Heart left ventricle (tissue), 16 donors: ENCODE measurements at places on chromosomes 3 and 15.

GRCh38 chr15:101808201-101808600, 3.8 kb upstream of the OR4F15 start:
- no peak for DNase-seq
- H3K27ac ChIP-seq = no peak overlapping the region
- no peaks in the 10 kb centered on the region for H3K36me3 ChIP-seq
- H3K4me1 ChIP-seq = no peaks in the 10 kb centered on the region
- H3K4me3 ChIP-seq = no peak overlapping the region

- no peak overlapping the region for H3K4me3 ChIP-seq
- H3K27ac ChIP-seq = no peak overlapping the region
- no peak for DNase-seq
- H3K27me3 ChIP-seq = no peaks in the 10 kb centered on the region
- H3K36me3 ChIP-seq = no peaks in the 10 kb centered on the region
- H3K4me1 ChIP-seq = no peaks in the 10 kb centered on the region
Observed at GRCh38 chr3:150118219-150118618, 147.5 kb upstream of the PFN2 start.

DNA sequence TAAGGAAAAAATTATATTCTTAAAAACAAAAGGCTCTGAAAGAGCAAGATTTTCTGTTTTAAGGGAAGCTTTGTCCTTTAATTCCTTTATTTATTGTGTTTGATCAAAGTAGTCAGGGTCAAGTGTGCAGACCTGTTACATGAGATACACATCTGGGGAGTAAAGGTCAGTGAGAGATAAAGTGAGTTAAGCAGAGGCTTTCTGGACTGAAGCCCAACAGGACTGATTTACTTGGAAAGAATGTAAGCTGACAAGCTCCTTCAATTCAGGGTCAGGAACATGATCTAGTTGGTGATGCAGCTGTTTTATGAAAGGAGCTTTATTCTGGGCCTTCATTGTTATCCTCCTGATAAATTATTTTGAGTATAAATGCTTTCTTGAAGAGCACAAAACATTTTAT, 20.7 kb upstream of the OTOL1 start:
- H3K36me3 ChIP-seq = no peaks in the 10 kb centered on the region
- H3K27ac ChIP-seq = no peak overlapping the region
- no peak overlapping the region for H3K4me3 ChIP-seq
- H3K27me3 ChIP-seq = no peaks in the 10 kb centered on the region
- no peaks in the 10 kb centered on the region for H3K4me1 ChIP-seq

- H3K36me3 ChIP-seq = peaks cover 34% of the 10 kb centered on the region
- H3K27me3 ChIP-seq = no peaks in the 10 kb centered on the region
- H3K4me1 ChIP-seq = peaks cover 13% of the 10 kb centered on the region
- no peak overlapping the region for H3K27ac ChIP-seq
Observed at GRCh38 chr15:43808960-43809678, 8.7 kb downstream of the HYPK start.

DNA sequence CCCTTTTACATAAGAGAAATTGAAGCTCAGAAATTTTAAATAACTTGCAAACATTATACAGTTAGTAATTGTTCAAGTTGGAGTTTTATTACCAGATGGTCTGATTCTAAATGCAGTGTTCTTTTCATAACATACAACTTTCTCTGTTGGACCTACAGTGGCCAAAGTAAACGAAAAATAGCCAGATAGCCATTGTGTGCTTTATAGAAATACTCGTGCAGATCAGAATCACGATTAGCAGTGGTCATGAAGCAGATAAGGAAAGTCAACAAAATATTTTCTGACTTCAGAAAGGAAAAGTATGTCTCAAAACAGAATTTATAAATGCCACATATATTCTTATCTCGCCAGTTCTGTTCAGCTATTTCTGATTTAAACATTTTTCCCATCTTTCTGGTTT, 436.9 kb downstream of the CNTN6 start:
- H3K4me1 ChIP-seq = no peaks in the 10 kb centered on the region
- no peaks in the 10 kb centered on the region for H3K36me3 ChIP-seq
- no peak overlapping the region for H3K27ac ChIP-seq
- DNase-seq = no peak
- H3K4me3 ChIP-seq = no peak overlapping the region
- no peaks in the 10 kb centered on the region for H3K27me3 ChIP-seq

DNA sequence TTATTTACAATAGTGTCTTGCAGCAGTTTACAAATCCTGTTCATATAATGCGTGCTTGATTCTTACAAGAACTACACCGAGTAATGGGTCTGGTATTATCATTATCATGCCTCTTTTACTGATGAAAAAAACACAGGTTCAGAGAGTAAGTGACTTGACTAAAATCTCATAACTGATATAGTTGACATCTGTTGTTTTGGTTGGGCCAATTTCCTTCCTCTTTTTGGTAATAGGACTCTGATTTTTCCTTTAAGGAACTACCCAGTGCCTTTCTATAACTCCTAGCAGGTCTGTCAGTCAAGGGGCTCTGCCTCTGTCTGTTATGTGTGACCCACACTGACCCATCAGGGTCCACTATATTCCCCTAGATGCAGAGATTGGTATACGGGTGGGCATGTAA, 14.6 kb upstream of the BLOC1S6 start:
- no peak overlapping the region for H3K27ac ChIP-seq
- no peaks in the 10 kb centered on the region for H3K36me3 ChIP-seq
- DNase-seq = no peak
- no peaks in the 10 kb centered on the region for H3K4me1 ChIP-seq

- no peaks in the 10 kb centered on the region for H3K27me3 ChIP-seq
- H3K36me3 ChIP-seq = no peaks in the 10 kb centered on the region
- no peaks in the 10 kb centered on the region for H3K4me1 ChIP-seq
- DNase-seq = no peak
- H3K4me3 ChIP-seq = no peak overlapping the region
- no peak overlapping the region for H3K27ac ChIP-seq
Observed at GRCh38 chr3:27699067-27699466, 23.1 kb downstream of the EOMES start.

- DNase-seq = no peak
- no peaks in the 10 kb centered on the region for H3K36me3 ChIP-seq
- no peaks in the 10 kb centered on the region for H3K4me1 ChIP-seq
- H3K27me3 ChIP-seq = peaks cover 10% of the 10 kb centered on the region
Observed at GRCh38 chr3:45145223-45145622, 955 bp downstream of the CDCP1 start.
